ENCODE measurements at places on chromosomes 5 and 9. TPM values are rescaled to one million over a fixed set of nuclear protein-coding genes. Genes with fewer than 3 reads are reported as not detected.
A peak's percentile ranks its signal among the peaks of the same experiment; 100 is the strongest.

Gene SETD9
- total RNA-seq = 57.0 TPM

Gene STK32A
- total RNA-seq = 2.1 TPM

Gene ADRA1B
- 0.80 TPM for total RNA-seq

- DNase-seq = peak; percentile 20
Measured at GRCh38 chr5:167565189-167565954, 726.1 kb upstream of the WWC1 start.

DNA sequence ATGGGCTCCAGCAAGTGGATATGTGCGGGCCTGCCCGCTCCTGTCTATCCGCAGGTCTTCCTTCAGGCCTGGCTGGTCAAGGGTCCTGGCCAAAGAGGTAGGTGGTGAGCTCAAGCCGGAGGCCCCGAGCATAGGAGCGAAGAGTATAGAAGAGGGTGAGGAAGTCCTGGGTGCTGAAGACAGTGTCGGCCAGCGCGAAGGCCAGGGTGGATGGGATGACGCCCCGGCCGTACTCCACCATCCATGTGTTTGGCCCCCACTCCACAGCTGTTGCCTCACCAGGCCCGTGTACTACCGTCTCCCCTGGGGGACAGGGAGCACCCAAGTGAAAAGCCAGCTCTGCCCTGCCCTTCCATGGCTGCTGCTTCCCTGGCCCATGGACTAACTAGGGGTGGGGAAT, 2.0 kb downstream of the SIGMAR1 start:
- no peak for DNase-seq

DNA sequence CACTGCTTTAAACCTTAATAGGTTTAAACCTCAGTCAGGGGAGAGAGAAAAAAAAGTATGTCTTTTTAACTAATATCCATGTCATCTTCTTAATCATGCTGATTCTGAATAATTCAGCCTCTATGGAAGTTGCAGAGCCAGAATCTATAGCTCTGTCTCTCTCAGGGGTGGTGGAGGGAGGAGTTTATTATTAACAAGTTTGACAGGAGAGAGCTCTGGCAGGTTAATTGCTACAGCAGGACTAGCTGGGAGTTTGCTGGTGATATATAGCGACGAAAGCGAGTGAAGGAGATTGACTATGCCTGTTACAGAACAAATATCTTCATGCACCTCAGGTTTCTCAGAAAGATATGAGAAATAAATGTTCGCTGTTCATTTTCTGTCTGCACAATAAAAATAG, 586.4 kb downstream of the TLE4 start:
- DNase-seq = no peak
